Brain (organoid and tissue), 16 donors: ENCODE measurements at places on chromosomes 2 and 18.
A peak's percentile ranks its signal among the peaks of the same experiment; 100 is the strongest.

- DNase-seq: no peak
These were observed 226.3 kb upstream of the HDAC4 start for GRCh38 chr2:239626961-239627592.

DNA sequence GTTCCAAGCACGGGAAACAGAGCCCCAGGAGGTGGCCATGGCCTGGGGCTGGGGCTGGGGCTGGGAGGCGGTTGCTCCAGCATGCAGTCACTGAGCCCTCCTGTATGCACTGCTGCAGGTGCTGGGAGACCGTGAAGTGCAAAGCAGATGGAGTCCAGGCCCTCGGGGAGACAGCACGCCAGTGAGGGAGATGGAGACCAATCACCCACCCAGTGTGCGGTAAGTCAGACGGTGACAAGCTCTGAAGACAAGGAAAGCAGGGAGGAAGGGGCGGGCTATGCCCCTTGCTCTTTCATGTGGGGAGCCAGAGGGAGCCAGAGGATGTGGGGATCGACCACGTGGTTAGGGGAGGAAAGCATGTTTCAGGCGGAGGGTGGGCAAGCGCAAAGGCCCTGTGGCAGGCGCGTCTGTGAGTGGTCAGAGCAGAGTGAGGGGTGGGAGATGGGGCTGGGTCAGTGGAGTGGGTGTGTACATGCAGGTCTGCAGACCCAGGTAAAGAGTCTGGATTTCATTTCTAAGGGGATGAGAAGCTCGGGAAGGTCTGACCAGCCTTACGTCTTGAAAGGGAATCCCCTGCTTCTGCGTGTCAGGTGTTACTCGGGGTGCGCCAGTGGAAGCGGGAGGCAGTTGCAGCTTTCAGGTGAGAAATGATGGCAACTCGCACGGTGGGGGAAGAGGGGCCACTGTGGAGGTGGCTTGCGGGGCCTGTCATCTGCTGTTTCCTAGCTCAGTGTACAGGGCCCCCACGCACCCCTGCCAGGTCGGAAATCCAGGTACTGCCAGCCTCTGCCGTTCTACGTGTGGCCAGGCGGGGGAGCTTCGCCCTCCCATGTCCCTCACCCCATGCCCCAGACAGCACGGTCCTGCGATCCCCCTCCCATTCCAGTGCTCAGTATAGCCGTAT is 19.4 kb downstream of the RRM2 start:
- peak; percentile 64 for DNase-seq

DNA sequence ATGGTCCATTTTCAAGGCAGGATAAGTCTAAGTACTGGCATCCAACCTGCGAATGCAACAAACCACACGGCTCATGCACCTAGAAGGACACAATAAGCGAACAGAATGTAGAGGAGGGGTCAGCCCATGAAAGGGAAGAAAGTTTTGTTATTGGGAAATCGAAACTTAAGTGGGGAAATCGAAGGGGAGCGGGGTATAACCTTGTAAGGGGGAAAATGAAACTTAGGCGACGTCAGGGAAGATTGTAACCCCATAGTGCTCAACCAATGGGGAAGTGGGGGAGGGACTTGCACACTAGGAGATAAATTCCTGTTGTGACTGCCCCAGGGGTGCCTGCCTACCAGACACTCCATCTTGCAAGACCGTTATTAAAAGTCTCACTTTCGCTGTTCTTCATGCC is 15.6 kb upstream of the OTOF start:
- no peak for DNase-seq

DNA sequence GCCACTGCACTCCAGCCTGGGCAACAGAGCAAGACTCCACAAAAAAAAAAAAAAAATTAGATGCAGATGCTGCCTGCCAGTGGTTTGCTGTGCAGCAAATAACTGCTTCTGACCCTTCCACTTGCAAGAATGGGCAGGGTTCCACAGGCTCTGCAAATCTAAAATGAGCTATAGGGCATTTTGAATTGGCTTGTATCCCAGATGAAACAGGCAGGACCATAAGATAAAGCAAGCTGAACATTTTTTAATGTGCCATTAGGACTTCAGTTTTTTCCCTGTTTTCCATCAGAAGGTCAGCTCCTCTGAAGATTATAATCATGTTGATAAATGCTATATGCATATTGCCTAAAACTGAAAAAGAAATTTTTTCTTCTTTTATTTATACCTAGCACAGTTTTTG is 15.7 kb upstream of the FZD7 start:
- no peak for DNase-seq

DNA sequence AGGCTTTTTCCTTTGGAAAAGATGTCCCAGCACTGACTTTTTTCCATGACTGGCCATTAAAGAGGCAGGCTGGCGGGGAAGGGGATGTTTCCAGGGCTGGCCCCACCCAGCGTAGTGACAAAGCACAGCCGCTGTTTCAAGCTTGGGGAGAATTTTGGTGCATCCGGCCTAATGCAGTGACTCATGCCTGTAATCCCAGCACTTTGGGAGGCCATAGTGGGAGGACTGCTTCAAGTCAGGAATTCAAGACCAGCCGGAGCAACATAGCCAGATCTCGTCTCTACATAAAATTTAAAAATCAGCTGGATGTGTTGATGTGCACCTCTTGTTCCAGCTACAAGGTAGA is 78.0 kb upstream of the SH3BP4 start:
- no peak for DNase-seq

- no peak for DNase-seq
These were observed 5.9 kb downstream of the MFSD2B start for GRCh38 chr2:24015562-24016375.

- no peak for DNase-seq
These were observed 484.7 kb upstream of the RAB12 start for GRCh38 chr18:8124232-8125146.

GRCh38 chr2:38440655-38441054 is 63.6 kb upstream of the ATL2 start:
- no peak for DNase-seq

GRCh38 chr2:161243905-161244304 is 64.3 kb upstream of the PSMD14 start:
- DNase-seq: no peak

GRCh38 chr2:126849991-126850535 is 48.6 kb upstream of the TEX51 start:
- DNase-seq: no peak

DNA sequence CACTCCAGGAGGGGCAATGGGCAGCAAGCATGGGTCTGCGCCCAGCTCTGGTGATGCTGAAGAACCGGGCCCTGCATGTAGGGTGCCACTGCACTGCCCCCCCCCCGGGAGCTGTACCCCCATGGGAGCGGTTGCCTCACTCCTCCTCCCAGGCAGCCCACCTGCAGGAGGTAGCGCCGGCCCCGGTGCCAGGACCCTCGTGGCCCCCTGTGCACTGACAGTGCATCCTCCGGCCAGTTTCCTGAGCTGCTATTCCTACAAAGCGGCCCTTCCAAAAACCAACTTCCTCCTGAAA is 109.4 kb downstream of the ZNF516 start:
- no peak for DNase-seq

DNA sequence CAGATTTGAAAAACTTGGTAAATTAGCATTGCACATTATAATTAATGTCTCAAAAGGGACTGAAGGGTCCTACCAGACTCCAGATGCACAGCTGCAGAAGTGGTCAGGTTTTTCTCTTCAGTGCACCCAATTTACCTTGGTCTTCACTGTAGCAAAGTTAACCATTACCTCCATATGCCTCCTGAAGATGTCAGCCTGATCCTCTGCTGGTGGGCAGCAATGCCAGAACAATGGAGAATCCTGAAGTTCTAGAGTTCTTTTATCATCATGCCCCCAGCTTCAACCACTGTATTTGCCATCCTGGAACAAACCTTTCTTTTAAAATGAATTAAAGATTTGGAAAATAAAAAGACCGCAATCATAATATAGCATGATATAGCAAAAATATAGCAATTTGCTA is 1774.8 kb upstream of the CELF4 start:
- DNase-seq: no peak

GRCh38 chr18:48622911-48623431 is 84.1 kb downstream of the CTIF start:
- no peak for DNase-seq

DNA sequence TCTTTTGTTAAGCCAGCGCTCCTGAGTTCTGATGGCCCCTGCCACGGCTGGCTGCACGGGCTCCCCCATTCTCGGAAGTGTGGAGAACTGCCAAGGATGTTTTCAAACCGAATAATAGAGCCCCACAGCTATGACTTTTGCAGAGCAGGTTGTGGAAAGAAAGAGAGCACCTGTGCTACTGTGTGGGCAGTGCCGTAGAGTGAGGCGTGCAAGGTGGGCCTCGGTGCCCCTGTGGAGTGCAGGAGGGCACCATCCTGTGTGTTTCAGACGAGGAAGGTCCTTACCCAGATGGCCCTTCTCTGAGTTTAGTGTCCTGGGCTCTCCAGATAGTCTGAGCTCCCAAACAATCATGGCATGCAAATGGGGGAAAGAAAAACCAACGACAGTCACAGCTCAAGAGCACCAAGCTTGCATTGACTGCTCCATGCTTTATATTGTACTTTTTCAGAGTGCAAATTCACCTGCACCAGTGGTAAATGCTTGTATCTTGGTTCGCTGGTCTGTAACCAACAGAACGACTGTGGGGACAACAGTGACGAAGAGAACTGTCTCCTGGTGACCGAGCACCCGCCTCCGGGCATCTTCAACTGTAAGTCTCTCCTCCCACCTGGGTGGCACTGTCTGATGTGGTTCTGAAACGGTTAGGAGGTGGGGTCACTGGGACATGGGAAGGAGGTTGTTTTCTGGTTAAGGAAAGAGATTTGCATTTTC is 219.4 kb downstream of the LDLRAD4 start:
- no peak for DNase-seq

DNA sequence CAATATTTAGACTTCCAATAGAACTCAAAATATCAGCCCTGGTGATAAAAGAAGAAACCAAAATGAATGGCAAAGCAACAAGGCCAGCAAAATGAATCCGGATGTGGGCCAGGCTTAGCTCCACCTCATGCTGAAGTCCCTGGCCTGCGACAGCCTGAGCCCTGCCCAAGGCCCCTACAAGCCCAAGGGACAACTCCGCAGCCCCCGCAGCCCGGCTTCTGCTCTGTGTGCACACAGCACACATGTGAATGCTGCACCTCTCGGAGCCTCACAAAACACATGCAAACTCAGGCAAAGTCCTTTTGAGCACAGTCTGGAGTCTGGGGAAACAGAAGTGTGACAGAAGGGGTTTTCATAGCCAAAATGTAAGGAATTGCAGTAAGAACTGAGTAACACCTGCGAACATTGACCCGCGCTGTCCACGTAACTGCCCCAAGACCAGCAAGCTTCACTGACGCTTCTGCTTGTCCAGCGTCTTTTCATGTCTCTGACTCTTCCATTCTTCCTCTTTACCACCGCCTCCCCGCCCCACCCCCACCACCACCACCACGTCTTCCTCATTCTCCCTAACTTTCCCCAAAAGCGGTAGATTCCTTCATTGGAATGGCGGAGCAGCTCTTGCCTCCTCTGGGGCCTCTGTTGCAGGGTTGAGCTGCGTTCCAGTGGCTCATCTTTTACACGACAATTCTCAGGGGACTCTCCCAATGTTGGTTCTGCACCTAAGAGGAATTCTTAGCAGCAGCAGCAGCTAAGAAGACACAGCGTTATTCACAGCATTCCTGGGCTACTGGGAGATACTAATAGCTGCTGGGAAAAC is 136.4 kb upstream of the COPS8 start:
- DNase-seq: no peak

GRCh38 chr18:50895350-50896045 is 16.6 kb downstream of the ME2 start:
- DNase-seq: no peak

GRCh38 chr2:120836281-120836680 is 100.6 kb downstream of the GLI2 start:
- DNase-seq: no peak

GRCh38 chr2:194545978-194546377 is 1111.0 kb upstream of the SLC39A10 start:
- DNase-seq: no peak

- no peak for DNase-seq
These were observed 680.2 kb upstream of the CHAC2 start for GRCh38 chr2:53087262-53087873.

- DNase-seq: no peak
These were observed 108.1 kb downstream of the MYT1L start for GRCh38 chr2:2222931-2223330.

DNA sequence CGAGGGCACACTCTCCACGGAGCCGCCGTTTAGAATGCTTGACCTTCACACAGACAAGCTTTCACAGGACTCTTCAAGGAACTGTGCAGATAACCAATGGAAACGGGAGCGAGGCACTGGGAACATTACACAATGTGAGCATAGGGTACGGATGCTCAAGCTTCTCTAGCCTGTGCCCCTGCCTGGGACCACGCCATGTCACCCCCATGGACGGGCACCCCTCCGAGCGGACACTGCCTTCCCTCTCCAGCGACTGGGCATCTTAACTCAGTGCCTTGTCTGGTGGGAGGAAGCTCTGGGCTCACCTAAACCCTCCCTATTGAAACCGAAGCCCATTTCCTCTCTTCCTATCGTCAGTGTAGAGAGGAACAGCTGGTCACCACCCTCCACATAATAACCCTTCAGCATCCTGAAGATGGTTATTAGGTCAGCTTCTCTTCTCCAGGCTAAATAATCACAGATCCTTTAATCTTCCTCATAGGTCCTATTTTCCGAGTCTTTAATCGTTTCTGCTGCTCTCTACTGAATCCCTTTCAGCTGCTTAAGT is 626.7 kb downstream of the GALR1 start:
- DNase-seq: no peak

- no peak for DNase-seq
These were observed 58.7 kb downstream of the PIGN start for GRCh38 chr18:62128157-62128556.

DNA sequence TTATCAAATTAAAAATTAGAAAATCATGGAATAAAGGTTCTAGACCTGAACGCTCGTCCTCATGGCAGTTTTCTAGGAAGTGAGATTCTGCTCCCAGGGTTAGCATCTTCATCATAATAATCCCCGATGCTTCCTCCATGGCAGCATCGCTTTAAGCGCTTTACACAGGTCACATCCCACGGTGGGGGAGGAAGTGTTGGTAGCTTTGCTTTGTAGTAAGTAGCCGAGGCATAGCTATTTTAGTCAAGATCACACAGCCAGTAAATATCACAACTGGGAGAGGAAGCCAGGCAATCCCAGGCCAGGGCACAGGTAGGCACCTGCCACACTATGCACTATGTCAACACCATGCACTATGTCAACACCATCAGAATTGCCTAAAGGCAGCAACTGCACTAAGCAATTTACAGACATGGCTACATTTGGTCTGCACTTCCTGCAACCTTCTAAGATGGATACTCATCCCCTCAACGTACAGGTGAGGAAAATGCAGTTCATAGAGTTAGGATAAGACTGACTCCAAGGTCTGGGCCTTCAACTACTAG is 205.5 kb downstream of the FBXO15 start:
- DNase-seq: no peak

GRCh38 chr2:241020629-241021190 is 22.3 kb downstream of the SNED1 start:
- DNase-seq: no peak
